Uterus (tissue), 4 donors: ENCODE measurements at places on chromosomes 5 and 9.

GRCh38 chr9:38015266-38015665 is 53.8 kb downstream of the SHB start:
- no peak for DNase-seq

- no peak for DNase-seq
Measured at GRCh38 chr5:131259326-131259725, 4.5 kb upstream of the CDC42SE2 start.

DNA sequence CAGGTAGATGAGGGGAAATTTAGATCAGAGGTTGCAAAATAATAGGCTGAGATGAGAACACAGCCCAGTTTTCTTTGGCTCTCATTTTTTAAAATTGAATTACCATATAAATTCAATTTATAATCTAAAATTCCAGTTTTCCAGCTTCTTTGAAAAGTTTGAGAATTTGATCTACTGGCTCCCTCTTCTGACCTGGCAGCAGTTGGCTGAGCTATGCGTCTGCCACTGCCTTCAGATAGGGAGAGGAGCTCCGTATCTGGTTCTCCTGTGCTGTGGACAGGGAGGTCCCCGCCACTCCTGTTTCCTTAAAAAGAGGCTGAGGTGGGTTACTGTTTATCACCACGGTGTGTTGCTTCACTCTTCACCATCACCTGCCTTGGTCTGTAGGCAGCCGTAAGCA is 103.7 kb downstream of the ARHGAP26 start:
- no peak for DNase-seq

- DNase-seq = no peak
Measured at GRCh38 chr9:124054582-124055227, 43.1 kb downstream of the LHX2 start.

DNA sequence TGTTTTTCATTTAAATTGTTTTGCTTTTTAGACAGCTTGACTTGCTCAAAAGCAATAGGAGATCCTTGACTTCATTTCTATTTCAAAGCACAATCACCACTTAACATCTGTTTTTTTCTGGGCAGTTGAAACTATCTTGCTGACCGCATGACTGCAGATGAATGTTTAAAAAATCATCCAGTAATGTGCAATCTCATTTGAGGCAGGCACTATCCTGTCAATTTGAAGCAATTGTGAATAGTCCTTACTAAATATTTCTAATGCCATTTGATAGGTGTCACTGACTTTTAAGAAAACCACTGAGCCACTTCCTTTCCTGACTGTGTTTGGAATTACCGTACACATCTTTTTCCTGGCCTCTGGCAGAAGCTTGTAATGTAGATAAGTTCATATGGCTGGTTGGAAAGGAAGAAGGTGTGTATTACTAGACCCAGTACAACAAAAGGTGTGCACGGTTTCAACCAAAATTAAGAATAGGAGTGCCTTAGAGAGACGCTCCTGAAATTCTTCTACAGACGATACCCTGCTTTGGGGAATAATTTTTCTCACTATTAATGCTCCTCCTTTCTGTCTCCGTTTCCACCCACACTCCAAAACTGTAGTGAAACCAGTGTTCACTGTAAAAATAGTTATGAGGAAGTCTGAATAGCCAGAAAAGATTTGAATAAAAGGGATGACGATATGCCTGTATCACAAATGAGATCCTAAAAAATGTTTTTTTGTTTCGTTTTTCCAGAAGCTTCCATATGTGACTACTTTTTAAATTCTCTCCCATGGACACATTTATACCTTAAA is 136.7 kb upstream of the MOCS2 start:
- DNase-seq = no peak

GRCh38 chr9:112555844-112556482 is 69.3 kb downstream of the KIAA1958 start:
- no peak for DNase-seq
